ENCODE measurements at places on chromosomes 7 and 10.

GRCh38 chr7:80681272-80681885 is 42.9 kb downstream of the CD36 start:
- no peak for DNase-seq

DNA sequence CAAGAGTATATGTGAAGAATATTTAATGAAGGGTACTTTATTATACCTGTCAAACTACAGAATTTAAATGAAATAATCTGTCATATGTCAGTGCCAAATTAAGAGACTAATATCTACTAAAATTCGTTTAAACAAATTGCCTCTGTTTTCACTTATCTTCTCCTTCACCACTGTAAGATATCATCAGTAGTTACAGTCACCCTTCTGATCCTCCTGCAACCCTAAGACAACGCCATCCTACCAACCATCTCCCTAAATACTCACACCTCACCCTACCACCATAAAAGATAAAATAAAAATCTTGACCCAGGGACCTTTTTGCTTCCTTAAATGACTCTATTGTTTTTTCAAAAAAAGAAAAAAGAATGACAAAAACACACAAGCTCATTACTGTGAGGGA is 20.8 kb downstream of the EZH2 start:
- DNase-seq = no peak

DNA sequence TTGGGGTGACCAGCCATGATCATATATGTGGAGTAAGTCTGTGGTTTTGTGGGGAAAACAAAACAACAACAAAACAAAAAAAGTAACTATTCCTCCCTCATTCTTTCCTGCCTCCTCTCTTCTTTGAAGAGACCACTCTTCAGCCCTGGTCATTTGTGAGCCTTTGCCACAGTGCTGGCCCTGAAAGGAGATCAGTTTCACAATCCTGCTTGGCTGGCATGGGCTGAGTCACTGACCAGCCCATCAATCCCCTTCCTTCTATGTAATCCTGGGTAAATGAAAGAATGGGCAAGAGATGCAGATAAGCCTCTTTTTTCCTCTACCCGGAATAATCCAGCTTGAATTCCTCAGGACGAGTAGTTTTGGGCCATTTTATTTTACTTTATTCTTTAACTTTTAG is 13.6 kb downstream of the CSTF2T start:
- DNase-seq = no peak

DNA sequence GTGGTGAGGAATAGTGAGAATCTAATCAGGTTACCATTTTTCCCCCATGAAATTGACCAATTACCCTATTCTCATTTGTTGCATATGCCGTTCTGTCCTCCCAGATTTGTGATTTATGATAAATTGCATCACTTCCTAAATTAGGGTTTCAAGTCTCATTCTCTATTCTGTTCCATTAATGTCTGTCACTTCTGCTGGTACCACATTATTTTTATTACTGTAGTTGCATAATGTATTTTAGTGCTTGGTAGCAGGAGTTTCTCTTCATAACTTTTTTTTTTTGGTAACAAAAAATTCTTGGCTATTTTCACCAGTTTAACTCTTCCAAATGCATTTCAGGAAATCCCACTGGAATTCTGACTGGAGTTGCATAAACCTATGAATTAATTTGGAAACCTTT is 44.0 kb upstream of the FAM133B start:
- no peak for DNase-seq

DNA sequence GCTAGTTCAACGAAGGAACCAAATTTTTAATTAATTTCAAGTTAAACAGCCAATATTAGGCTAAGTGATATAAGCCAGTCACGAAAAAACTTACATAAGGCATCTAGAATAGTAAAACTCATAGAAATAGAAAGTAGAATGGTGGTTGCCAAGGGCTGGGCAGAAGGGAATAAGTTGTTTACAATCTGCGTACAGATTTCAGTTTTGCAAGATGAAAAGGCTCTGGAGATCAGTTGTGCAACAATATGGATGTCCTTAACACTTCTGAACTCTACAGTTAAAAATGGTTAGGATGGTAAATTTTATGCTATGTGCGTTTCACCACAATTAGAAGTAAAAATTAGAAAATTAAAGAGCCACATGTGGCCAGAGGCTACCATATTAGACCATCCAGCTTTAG is 13.3 kb downstream of the SCRN1 start:
- DNase-seq = no peak

GRCh38 chr7:84154991-84155781 is 39.4 kb downstream of the SEMA3A start:
- no peak for DNase-seq

DNA sequence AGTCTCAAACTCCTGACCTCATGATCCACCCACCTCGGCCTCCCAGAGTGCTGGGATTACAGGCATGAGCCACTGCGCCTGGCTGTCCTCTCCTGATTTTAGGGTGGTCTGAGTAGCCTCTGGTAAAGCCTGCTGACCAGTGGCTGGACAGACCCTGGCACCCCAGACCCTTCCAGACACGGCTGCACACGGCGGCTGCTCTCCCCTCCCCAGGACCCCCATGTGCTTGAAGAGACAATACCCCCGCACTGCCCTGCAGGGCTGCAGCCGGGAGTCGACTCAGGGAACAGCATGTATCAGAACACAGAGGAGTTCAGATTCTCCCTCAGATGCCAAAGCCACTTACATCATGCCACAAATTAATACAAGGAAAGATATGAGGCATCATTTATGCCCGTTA is 58.3 kb upstream of the CFAP46 start:
- DNase-seq = no peak

GRCh38 chr7:114622221-114622620 is 207.6 kb downstream of the FOXP2 start:
- DNase-seq = no peak

DNA sequence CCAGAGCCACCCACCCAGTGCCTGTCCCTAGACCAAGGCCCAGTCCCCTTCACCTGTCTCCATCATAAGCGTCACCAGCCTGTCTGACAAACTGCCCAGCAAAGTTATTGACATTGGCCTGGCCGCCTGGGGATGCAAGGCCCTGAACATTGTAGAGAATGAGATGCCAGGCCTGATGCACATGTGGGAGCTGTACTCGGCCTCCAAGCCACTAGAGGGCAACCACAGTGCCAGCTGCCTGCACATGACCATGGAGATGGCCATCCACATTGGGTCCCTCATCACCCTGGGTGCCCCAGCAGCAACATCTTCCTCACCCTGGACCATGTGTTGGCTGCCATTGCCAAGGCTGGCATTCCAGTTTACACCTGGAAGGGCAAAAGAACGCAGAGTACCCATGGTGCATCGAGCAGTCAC is 63.7 kb upstream of the ANTXRL start:
- no peak for DNase-seq

DNA sequence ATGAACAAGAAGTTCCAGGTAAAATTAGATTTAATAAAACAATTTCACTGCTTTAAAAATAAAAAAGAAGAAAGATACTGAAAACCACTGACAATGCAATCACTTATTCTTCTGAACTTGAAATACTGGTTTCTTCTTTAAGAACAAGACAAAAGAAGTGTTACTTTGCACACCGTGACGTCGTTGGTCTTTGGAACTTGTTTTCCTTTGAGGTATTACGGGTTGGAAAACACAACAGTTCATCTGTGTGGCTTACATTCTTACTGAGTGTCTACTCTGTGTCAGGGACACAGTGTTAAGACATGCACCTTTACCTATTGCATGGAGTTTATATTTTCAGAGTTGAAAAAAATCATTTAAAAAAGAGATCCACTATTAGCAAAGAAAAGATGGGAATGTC is 41.3 kb upstream of the UCN3 start:
- DNase-seq = no peak

DNA sequence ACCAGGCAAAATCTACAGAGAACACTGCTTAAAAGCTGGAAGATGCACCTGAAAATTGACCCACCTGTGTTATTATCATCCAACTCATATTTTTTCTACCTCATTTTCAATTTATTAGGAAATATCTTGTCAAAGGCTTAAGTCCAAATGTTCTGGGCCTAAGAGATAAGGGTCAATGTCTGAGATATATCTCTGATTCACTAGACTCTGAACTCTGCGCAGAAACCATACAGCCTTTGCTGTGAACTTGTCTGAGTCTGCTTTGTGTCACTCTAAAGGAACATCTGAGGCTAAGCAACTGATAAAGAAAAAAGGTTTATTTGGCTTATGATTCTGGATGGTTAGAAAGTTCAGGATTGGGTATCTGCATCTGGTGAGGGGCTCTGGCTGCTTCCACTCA is 3.7 kb downstream of the PON1 start:
- no peak for DNase-seq

GRCh38 chr10:121078672-121079102 is 227.5 kb downstream of the WDR11 start:
- no peak for DNase-seq

DNA sequence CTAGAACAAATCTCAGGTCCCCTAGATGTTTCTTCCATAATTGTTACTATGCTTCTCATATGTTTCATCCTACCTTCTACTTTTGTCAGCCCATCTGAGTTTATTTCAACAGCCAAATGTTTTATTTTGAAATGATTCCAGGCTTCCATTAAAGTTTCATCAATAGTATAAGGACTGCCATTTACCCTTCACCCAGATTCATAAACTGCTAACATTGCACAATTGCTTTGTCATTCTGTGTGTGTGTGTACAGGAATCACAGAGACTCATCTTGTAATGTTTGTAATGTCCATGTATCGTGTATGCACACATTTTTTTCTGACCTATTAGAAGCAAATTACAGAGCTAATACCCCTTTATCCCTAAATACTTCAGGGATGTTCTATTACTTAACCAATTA is 25.5 kb downstream of the MMRN2 start:
- no peak for DNase-seq

DNA sequence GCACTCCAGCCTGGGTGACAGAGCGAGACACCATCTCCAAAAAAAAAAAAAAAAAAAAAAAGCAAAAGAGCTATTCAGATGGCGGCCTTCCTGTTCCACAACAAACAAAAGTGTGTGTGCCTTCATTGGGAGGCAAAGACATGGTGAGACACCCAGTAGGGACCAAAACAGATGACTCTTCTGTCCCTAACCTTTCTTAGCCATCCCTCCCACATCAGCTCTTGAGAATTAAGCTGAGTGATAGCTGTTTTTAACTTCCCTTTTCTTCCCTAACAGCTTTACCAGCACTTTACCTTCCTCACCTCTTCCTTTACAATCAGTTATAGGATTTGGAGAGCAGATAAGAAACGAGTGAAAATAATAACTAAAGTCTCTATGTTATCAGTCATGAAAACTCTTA is 48.2 kb downstream of the ARMH3 start:
- no peak for DNase-seq

- no peak for DNase-seq
Measured at GRCh38 chr10:117198088-117198487, 799 bp downstream of the KCNK18 start.

GRCh38 chr10:127755753-127756152 is 18.8 kb downstream of the FOXI2 start:
- DNase-seq = no peak

Data from activated CD4-positive, alpha-beta T cell treated with anti-CD3 and anti-CD28 coated beads for 1 hour (primary cell).